ENCODE measurements at places on chromosomes 5 and 9.

GRCh38 chr5:56666901-56667300, 148.4 kb upstream of the MAP3K1 start:
- DNase-seq: no peak

DNA sequence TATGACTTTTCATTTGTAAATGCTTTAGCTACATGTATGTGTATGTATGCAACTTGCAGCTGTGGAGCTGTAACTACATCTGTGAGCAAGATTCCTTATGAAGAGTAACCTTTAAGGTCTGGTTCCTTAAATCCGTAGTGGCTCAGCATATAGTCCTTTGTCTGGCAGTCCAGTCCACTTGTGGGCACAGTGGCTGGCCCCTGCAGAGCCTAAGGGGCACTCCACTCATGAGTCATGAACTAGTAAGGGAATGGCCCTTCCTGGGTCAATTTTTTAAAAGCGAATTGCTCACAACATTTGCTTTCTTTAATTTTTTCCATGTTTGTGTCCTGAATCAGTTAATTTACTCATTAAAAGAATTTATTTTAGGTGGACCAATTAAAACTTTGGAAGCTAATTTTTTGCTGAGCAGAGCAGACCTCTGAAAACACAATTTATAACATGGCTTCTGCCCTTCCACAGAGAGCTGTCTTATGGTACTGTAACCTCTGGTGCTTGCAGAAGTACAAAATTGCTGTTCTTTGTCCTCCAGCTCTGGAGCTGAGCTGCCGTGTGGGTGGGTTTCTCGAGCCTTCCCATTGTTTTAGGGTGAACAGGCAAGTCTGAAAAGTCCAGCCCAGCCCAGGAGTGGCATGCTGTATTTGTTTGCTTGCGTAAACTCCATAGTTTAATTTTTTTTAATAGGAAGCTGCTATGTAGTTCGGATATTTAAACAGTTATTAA, 110.1 kb downstream of the MVB12B start:
- no peak for DNase-seq

- DNase-seq: no peak
These were observed 227.2 kb downstream of the NSG2 start for GRCh38 chr5:174272671-174273070.

DNA sequence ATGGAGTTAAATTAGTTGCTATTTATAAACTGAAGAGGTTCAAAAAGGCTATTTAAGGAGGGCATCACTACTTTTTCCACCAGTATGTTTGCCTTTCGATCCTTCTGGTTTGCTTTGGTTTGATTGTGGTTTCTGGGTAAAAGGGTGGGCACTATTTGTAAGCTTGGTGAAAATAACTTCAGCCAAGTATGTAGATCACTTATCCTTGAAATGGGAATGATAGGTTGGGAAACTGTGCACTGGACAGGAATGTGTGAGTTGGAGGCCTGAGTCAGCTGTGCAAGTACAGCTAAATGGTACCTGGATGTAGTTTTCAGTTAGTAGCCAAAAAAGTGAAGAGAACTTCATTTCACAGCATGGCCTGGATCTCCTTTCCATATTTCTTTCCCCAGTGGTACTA, 466.2 kb downstream of the ENC1 start:
- DNase-seq: no peak

- DNase-seq: no peak
These were observed 3.7 kb downstream of the IL3 start for GRCh38 chr5:132064140-132064539.

GRCh38 chr9:26066237-26066636, 388.0 kb upstream of the TUSC1 start:
- DNase-seq: no peak

- DNase-seq: peak; percentile 28
These were observed 23.1 kb downstream of the NIM1K start for GRCh38 chr5:43215073-43215631.
